ENCODE measurements at places on chromosomes 6 and 20. TPM values are rescaled to one million over a fixed set of nuclear protein-coding genes. Genes with fewer than 3 reads are reported as not detected.

DNA sequence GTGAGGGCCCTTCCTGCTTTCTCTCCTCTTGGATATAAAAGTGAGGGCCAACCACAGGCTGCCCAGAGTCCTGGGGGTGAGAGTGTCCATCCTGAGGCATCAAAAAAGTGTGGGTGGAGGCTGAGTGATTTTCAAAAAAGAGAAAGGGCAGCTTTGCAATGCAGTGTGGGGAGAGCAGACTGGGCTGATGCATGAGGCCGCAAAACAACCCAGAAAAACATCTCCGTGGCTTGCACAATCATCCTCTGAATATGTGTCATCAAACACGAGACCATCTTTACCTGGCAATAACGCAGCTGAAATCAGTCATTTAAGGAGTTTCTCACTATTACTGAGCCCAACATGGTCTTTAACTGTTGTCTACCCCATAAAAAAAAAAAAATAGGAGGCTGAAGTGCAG is 191.2 kb upstream of the SOX4 start:
- DNase-seq = no peak

The MYB gene
- total RNA-seq = 0.29 TPM

The CST4 gene
- not detected for total RNA-seq

The BMP7 gene
- total RNA-seq = 4.6 TPM

The ZDHHC14 gene
- 7.1 TPM for total RNA-seq
